ENCODE measurements at places on chromosomes 5 and 9. TPM values are rescaled to one million over a fixed set of nuclear protein-coding genes. Genes with fewer than 3 reads are reported as not detected.

- H3K4me1 ChIP-seq = peaks cover 16% of the 10 kb centered on the region
- no peaks in the 10 kb centered on the region for H3K27me3 ChIP-seq
- no peak overlapping the region for H3K4me3 ChIP-seq
- no peak for DNase-seq
- no peak overlapping the region for H3K27ac ChIP-seq
- peaks cover 19% of the 10 kb centered on the region for H3K36me3 ChIP-seq
Measured at GRCh38 chr9:90853945-90854344, 52.3 kb downstream of the SYK start.

GRCh38 chr5:91144491-91145332 lies 238.4 kb downstream of the ARRDC3 start:
- peaks cover 11% of the 10 kb centered on the region for H3K4me1 ChIP-seq
- H3K27ac ChIP-seq = no peak overlapping the region
- H3K4me3 ChIP-seq = no peak overlapping the region
- no peak for DNase-seq

The CDX1 gene
- not detected for total RNA-seq

- no peak overlapping the region for H3K4me3 ChIP-seq
- no peak overlapping the region for H3K27ac ChIP-seq
- DNase-seq = no peak
Measured at GRCh38 chr9:108755979-108756378, 99.8 kb downstream of the ACTL7B start.

DNA sequence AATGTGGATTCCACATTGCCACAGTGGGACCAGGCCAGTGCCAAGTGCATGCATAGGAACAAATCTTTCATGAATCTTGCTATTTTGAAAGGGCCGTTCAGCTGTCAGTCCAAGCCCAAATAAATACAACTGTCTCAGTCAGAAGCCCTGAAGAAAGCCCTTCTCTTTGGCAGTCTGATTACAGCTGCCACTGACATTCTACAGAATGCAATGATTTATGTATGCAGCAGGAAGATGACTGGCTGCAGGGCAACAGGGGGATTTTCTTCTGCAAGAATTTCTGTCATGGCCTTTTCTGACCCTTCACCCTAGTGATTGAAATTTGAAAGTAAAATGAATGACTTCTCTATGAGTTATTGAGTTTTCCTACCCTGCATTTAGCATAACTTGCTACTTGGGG lies 86.7 kb upstream of the FER start:
- H3K4me3 ChIP-seq = no peak overlapping the region
- H3K27ac ChIP-seq = no peak overlapping the region
- H3K27me3 ChIP-seq = no peaks in the 10 kb centered on the region
- DNase-seq = no peak

DNA sequence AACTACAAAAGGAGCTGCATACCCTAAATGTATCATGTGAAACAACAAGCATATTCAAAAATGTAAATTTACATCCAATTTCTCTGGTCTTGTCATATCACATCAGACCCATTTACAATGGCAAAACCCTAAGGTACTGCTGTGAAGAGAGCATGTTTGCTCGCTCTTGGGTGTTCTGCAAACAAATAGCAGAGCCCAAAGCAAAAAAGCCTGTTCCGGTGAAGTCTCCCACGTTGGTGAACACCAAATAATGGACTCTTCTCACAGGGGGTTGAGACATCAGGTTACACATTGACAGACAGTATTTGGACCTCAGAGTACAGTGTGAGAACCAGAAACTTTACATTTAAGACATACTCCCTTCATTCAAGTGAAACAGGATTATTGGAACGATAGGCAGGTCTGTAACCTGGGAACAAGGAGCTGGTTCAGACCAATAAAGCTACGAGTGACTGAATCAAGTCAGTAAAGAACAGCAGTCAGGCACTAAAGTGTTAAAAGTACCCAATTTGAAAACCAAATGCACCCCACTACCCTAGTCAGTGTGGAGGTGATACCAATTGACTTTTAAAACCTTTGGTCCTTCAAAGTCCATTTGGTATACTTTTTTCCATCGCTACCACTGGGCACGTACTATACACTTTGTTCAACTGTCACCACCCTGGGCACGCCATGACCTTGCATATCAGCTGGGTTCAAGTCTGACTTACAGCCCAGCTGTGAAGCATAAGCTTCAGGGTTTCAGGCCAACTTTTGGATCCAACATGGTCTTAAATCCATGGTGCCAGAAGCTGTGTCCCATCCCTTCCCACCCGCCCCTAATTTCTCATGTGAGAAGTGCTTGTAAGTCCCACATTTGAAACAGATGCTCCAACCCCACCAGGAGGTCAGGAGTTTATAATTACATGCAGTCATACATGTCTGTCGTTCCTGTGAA lies 36.4 kb downstream of the ETF1 start:
- no peaks in the 10 kb centered on the region for H3K4me1 ChIP-seq
- H3K36me3 ChIP-seq = peaks cover 40% of the 10 kb centered on the region
- H3K27me3 ChIP-seq = no peaks in the 10 kb centered on the region
- DNase-seq = no peak

The OR2K2 gene
- total RNA-seq = not detected

The DOCK8 gene
- total RNA-seq = 207 TPM

DNA sequence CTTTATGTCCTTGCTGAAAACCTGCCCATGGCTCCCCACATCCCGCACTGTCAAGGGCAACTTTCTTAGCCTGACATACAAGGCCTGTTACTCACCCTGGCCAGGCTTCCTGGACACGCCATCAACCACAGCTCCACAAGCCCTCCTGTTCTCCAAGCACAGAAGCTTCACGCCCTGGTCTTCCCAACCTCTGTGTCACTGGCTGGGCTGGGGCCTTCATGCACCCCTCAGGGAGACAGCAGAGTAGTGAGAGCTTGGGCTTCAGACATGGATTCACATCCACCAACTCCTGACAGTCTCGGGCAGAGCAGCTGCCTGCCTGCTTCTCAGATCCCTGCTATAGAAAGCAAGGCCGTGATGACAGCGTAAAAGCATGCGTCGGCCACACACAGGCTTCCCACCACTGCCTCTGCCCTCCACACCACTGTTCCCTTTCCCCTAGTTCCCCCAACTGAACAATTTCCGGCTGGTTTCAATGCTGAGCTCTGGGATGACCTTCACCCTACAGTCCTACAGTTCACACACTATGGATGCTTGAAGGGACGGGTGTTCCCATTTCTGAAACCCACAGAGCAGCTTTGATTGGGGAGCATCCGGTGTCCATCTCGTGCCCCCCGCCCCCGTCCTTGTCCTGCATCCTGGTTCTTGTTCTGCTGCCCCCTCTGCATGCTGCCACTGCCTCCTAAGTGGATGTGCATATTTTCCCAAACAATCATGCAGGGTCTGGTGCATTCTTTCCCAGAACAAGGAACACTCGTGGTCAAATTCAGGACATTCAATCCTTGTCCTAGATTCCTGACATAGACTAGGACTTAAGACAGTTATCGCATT lies 33.4 kb upstream of the ADAMTS2 start:
- no peaks in the 10 kb centered on the region for H3K36me3 ChIP-seq
- DNase-seq = no peak
- no peak overlapping the region for H3K27ac ChIP-seq
- no peaks in the 10 kb centered on the region for H3K4me1 ChIP-seq

The TTLL11 gene
- total RNA-seq = 3.4 TPM

GRCh38 chr9:121956808-121957207 lies 136.3 kb downstream of the TTLL11 start:
- no peaks in the 10 kb centered on the region for H3K27me3 ChIP-seq
- H3K27ac ChIP-seq = no peak overlapping the region
- H3K36me3 ChIP-seq = no peaks in the 10 kb centered on the region
- H3K4me1 ChIP-seq = no peaks in the 10 kb centered on the region

The PRR7 gene
- 27.9 TPM for total RNA-seq

The HARS2 gene
- 48.4 TPM for total RNA-seq

DNA sequence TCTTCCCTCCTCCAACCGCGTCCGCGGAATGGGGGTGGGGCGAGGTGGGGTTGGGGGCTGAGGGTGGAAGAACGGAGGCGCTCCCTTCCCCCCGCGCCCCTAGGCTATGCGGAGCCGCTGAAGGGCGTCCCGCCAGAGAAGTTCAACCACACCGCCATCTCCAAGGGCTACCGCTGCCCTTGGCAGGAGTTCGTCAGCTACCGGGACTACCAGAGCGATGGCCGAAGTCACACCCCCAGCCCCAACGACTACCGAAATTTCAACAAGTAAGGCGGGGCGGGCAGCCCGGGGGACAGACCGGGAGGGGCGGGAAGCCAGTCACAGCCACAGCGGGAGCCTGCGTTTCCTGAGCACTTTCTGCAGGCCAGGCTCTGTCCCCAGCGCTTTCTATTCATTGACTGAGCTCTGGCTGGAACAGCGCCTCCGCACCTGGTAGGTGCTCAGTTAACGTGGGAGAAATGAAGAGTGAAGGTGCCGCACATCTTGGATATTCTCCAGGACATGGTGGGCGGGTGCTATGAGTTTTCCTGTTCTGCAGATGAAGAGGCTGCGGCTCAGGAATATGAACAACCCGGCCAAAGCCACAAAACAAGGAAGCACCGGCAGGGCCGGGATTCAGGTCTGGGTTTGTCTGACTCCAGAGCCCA lies 11.3 kb downstream of the MYOZ3 start:
- H3K4me3 ChIP-seq = peak overlapping the region; percentile 30
- no peak overlapping the region for H3K27ac ChIP-seq
- no peak for DNase-seq
- peaks cover 18% of the 10 kb centered on the region for H3K4me1 ChIP-seq
- H3K27me3 ChIP-seq = peaks cover 12% of the 10 kb centered on the region

GRCh38 chr5:150487199-150488061 lies 20.5 kb upstream of the NDST1 start:
- no peaks in the 10 kb centered on the region for H3K36me3 ChIP-seq
- H3K27ac ChIP-seq = peak overlapping the region; percentile 58
- peak overlapping the region; percentile 56 for H3K4me3 ChIP-seq

DNA sequence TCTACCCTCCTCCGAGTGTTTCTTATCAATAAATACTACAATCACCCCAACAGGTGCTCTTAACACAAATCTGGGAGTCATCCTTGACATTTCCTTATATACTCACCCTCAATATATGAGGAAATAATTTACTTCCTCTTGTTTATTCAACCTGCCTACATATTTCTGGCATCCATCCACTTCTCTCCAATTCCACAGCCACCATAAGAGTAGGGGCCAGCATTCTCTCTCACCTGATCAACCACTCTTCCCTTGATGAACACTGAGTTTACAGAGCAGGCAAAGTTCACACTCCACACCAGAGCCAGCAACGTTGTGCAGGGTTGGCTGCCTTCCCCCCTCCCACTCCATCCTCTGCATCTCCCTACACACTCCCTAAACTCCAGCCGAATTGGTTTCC lies 904.3 kb upstream of the DMAC1 start:
- H3K27ac ChIP-seq = no peak overlapping the region
- H3K4me3 ChIP-seq = no peak overlapping the region
- DNase-seq = no peak
- no peaks in the 10 kb centered on the region for H3K27me3 ChIP-seq
- no peaks in the 10 kb centered on the region for H3K4me1 ChIP-seq
- H3K36me3 ChIP-seq = no peaks in the 10 kb centered on the region

GRCh38 chr9:107158321-107158720 lies 124.8 kb upstream of the RAD23B start:
- no peaks in the 10 kb centered on the region for H3K4me1 ChIP-seq
- H3K4me3 ChIP-seq = no peak overlapping the region
- no peak for DNase-seq
- H3K27ac ChIP-seq = no peak overlapping the region

DNA sequence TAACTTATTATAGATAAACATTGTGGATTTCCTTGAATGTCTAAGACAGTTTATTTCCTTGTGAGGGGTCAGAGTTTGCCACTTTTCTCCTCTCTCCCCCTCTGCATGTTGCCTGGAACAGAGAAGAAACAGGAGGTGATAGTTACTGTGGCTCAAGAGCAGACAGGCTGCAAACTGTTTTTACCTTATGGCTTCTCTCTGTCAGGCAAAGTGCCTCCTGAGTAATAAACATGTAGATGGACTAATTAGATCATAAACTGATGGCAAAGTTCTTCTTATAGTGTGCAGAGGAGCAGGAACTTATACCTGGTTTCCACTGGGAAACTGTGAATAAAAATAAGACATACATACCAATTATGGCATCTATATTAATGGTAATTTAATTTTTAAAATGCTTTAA lies 133.1 kb upstream of the CDH12 start:
- no peaks in the 10 kb centered on the region for H3K36me3 ChIP-seq
- H3K27ac ChIP-seq = no peak overlapping the region
- no peak for DNase-seq
- H3K4me1 ChIP-seq = no peaks in the 10 kb centered on the region

The MRPS30 gene
- 43.8 TPM for total RNA-seq

- peaks cover 10% of the 10 kb centered on the region for H3K4me1 ChIP-seq
- peak; percentile 31 for DNase-seq
- no peaks in the 10 kb centered on the region for H3K36me3 ChIP-seq
- H3K27me3 ChIP-seq = no peaks in the 10 kb centered on the region
Measured at GRCh38 chr5:157828944-157829639, 29.9 kb downstream of the CLINT1 start.

The GRM6 gene
- not detected for total RNA-seq

GRCh38 chr5:176697267-176697933 lies 50.1 kb downstream of the TSPAN17 start:
- DNase-seq = no peak
- no peaks in the 10 kb centered on the region for H3K36me3 ChIP-seq

The C5orf58 gene
- total RNA-seq = not detected

- H3K27ac ChIP-seq = no peak overlapping the region
- no peaks in the 10 kb centered on the region for H3K27me3 ChIP-seq
- no peak overlapping the region for H3K4me3 ChIP-seq
- no peak for DNase-seq
- no peaks in the 10 kb centered on the region for H3K36me3 ChIP-seq
Measured at GRCh38 chr9:121038804-121039203, 11.3 kb downstream of the C5 start.

The PCDHA5 gene
- total RNA-seq = not detected

DNA sequence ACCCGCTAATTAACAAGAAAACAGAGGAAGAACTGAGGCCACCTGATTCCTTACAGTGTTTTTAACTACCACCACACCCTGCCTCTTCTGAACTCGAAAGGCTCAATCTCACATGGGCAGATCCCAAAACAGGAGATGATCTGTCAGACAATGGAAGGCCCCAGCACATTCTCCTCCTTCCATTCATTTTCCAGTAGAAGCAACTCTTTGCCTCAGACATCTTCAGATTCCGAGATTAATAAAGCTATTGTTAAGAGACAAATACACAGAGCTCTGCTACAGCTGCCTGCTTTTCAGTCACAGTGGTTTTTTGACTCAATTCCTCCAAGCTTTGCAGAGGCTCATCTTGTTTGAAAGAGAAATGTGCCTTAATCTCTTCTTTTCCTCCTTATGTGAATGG lies 127.2 kb upstream of the ADAMTSL1 start:
- no peak overlapping the region for H3K27ac ChIP-seq
- H3K36me3 ChIP-seq = no peaks in the 10 kb centered on the region
- no peaks in the 10 kb centered on the region for H3K27me3 ChIP-seq
- DNase-seq = no peak

GRCh38 chr5:177440990-177441780 lies 5.4 kb upstream of the PRR7 start:
- no peak overlapping the region for H3K27ac ChIP-seq
- no peaks in the 10 kb centered on the region for H3K27me3 ChIP-seq
- peaks cover 44% of the 10 kb centered on the region for H3K4me1 ChIP-seq
- H3K4me3 ChIP-seq = no peak overlapping the region

The RNF183 gene
- not detected for total RNA-seq

- no peak overlapping the region for H3K27ac ChIP-seq
- no peak overlapping the region for H3K4me3 ChIP-seq
- H3K4me1 ChIP-seq = no peaks in the 10 kb centered on the region
- no peaks in the 10 kb centered on the region for H3K27me3 ChIP-seq
Measured at GRCh38 chr5:73897893-73898292, 271.9 kb downstream of the ARHGEF28 start.

The IL9 gene
- not detected for total RNA-seq

Data from natural killer cell (primary cell).